ENCODE measurements at places on chromosomes 11 and 22.

DNA sequence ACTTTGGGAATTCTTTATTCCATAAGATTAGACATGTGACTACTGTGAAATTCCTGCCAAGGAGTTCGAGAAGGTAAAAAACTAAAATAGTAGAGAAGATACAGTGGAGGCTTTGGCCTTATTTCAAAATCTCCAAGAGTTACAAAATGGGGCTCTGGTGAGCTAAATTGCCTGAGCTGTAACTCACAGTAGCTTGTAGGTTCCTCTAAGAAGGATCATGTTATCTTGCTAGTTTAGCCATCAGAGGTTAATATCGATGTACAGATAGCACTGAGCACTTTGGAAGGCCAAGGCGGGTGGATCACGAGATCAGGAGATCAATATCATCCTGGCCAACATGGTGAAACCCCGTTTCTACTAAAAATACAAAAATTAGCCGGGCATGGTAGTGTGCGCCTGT lies 81.1 kb downstream of the USP35 start:
- no peak for DNase-seq

DNA sequence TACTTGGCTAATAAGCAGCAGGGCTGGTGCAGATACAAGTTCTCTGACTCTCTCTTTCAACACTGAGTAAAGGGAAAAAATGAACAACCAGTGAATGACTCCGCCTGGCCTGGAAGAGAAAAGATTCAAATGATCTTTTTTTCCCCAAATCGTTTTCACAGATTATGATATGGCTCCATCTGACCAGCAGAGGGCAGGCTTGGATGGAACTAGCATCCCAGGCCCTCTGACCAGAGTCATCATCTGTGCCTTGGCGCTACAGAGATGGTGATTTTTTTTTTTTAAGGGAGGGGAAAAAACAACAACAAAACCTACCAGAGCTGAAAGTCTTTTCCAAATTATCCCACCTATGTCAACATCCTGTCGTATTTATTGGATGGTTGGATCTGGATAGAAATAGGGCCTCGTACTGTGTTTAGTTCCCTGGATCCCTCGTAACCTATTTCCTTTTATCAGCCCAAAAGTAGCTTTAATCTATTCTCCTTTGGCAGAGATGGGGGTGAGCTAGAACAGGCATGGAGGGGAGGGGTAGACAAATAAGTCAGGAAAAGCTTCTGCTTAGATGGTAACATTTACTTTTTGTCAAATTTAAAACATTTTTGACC lies 69.7 kb downstream of the PRSS23 start:
- DNase-seq: peak; percentile 33

DNA sequence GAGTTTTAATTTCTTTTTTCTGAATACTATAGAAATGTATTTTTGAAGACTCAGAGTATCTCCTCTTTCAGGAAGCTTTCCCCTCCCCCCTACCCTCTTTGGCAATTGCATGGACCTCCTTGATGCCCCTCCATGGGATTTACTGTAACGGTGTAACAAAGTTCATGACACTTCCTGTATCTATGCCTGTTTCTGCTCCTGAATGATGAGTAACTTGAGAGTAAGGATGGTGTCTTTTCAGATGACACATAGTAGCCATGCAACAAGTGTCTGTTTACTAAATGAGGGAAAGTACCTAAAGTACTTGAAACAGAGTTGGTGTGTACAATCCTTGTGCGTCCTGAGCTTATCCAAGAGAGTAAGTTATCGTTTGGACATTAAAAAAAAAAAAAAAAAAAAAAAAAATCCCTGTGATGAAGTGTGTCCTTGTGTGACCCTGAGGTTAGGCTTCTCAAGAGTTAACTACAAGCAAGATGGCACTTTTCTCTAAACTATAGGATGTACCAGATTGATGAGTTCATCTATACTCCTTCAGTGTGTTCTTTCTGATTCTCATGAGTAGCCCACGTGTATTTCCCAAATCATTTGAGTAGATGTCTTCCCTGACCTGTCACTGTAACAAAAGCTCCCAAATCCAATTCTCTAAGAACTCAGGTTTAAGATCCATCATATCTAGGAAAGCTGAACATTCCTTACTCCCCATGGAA lies 7.4 kb downstream of the ETS1 start:
- DNase-seq: peak; percentile 38

GRCh38 chr22:35783943-35784614 lies 66.4 kb downstream of the APOL5 start:
- DNase-seq: no peak

GRCh38 chr22:22657712-22658111 lies 13.3 kb downstream of the GGTLC2 start:
- DNase-seq: no peak

GRCh38 chr11:6390718-6391469 lies 620 bp downstream of the SMPD1 start:
- DNase-seq: no peak

- DNase-seq: no peak
Observed at GRCh38 chr22:27163162-27164137, 506.1 kb downstream of the MIAT start.

DNA sequence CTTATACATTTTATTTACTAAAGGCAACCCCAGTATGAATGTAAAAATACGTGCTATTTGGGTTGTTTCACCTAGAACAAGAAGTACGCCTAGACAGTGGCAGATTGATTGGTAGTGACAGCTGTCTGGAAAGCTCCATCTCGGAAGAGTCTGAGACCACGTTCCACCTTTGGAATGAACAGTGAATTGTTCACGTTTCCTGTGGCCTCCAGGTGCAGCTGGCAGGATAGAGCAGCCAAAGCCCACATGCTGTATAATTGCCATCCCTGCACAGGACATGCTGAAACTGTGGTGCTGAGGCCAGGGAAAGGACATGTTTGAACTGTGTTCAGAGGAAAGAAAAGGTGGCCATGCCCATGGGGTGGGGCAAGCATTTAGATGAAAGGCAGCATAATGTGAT lies 218.7 kb upstream of the MTNR1B start:
- no peak for DNase-seq

DNA sequence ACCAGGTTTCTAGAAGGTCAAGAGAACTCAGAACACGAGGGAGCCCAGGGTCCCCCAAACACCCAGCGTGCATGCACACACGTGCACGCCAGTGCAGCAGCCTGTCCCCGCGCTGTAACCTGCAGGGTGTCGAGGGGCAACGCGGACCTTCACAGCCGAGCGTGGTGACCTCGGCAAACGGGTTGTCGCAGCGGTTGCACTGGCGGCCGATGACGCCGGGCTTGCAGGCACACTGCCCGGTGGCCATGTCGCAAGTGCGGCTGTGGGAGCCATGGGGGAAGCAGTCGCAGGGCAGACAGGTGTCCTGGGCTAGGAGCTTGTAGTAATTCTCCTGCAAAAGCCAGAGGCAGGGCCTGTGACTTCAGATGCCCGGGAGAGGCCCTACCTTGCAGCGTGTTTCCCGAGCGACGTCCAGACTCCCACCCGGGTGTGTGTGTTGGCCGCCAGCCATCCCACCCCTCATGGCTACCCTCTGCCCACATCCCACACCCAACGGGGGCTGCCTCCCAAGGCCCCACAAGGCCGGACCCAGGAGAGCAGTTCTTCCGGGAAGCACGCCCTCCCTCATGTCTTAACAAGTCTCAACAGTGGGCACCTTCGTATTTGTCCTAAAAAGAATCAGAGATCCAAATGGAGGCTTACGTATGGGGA lies 56.1 kb downstream of the TRMU start:
- no peak for DNase-seq

GRCh38 chr11:72670041-72670440 lies 4.2 kb downstream of the PDE2A start:
- no peak for DNase-seq

GRCh38 chr11:130527636-130528297 lies 79.3 kb downstream of the ADAMTS15 start:
- DNase-seq: peak; percentile 18

DNA sequence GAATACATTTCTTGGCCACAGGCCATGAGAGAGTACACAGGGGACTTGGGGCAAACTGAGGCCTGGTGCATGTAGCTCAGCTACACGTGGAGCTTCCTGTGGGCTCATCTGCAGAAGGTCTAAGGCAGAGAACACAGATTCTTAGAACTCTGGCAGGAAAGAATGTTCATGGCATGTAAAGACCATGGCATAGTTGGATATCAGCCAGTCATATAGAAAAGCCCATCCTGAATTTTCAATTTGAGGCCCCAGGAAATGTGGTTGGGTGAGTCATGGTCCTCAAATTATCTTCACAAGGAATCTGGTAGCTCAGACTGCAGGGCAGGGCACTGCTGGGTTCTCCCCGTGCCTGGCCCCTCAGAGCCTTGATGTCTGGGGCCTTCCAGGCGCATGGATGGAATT lies 13.7 kb upstream of the ST3GAL4 start:
- DNase-seq: peak; percentile 45

- DNase-seq: peak; percentile 16
Observed at GRCh38 chr11:34331329-34331728, 26.5 kb downstream of the ABTB2 start.

- DNase-seq: no peak
Observed at GRCh38 chr11:1676229-1676740, 20.7 kb upstream of the KRTAP5-6 start.

DNA sequence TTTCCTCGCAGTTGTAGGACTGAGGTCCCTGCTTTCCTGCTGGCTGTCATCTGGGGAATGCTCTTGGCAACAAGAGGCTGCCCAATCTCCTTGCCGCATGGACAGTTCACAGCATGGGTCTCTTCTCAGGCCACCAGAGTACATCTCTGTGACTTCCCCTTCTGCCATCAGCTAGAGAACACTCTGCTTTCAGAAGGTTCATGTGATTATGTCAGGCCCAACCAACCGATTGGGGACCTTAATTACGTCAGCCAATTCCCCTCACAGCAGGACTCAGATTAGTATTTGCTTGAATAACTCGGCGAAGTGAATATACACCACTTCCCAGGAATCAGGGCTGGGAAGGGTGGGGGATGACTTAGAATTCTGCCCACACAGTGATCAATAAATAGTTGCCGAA lies 61.9 kb upstream of the CSNK2A3 start:
- no peak for DNase-seq

DNA sequence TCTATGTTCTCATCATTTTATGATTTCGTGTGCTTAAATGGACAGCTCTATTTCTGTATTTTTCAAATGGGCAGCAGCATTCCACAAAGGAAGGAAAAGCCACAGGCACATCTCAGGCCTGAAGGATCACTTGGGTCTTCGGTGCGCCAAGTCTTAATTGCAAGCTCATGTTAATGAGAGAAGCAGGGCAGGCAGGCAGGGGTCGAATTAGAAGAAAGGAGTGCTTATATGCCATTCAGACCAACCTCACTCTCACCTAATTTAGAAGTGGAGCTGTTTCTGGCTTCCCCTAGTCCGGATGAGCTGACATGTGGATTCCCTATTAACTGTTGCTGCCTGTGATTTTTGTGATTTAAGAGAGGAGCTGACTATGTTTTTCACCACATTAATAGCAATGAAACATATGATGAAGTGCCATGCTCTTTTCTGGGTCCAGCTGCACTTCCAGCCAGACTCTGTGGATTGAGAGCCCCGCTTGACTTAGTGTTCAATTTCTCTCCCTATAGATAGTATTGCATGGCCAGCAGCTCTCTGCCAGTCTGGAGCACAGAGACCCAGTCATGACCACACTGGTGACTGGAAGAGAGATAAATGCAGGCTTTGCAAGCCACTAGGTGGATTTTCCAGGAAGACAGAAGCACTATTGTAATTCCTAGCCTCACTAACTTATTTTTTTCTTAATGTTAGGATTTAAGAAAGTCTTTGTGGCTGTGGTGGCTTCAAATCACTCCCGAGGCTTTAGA lies 373.9 kb upstream of the FAT3 start:
- no peak for DNase-seq

GRCh38 chr11:10366568-10367331 lies 61.9 kb downstream of the ADM start:
- DNase-seq: peak; percentile 64

GRCh38 chr11:96113193-96113681 lies 189.3 kb upstream of the MTMR2 start:
- peak; percentile 61 for DNase-seq

GRCh38 chr22:30036656-30037055 lies 43.6 kb upstream of the HORMAD2 start:
- DNase-seq: no peak

- no peak for DNase-seq
Observed at GRCh38 chr11:103453915-103454709, 344.9 kb downstream of the DYNC2H1 start.

DNA sequence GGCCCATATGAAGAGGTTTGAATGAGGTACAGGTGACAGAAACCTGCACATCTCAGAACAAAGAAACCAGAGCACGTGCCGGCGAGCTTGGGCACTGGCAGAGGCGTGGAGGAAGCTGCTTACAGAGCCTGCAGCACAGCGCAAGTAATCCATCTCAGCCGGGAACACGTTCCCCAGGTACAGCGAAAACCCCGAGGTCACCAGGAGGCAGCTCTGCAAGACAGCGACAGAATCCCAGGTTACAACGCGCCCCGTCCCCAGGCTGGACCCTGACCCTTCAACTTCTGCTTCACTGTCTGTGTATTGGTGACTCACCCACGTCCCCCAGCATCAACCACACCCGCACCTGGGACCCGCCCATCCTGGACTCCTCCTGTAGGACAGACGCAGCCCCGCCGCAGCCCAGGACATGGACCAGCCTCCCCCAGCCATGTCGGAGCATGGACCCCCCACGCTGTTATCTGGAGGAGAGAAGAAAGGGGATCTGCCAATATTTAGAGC lies 2.2 kb downstream of the MLC1 start:
- no peak for DNase-seq

GRCh38 chr11:85784480-85785265 lies 26.3 kb downstream of the SYTL2 start:
- DNase-seq: no peak

GRCh38 chr11:501001-501682 lies 5.9 kb downstream of the RNH1 start:
- DNase-seq: no peak

DNA sequence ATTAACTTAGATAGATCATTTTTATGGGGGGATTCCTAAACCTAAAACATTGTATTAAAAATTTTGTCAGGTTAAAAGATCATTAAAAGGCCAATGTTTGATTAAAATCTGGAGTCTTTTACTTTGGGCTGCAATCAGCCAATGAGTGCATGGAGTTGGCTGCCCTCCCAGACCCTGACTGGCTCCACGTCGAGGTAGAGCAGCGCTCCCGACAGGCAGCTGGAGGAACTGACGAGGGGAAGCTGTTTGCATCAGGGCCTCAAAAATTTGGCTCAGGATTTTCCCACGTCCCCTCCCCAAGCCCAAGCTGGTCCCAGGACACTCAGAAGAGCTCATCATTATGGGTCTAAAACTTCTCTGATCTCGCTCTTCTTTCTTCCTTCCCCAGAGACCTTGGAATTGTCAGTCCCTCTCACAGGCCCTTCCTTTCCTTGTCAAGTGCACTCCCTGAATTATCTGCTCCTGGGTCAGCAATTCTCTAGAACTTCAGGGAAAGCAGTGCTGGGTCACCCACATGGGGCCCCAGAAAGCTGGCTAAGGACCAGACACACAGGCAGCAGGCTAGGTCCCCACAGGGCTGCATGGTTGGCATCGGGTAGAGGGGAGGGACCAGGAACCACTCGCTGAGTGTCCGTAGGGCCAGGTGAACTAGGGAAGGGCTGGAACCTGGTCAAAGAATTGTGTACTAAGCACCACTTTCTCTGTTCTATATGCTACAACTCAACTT lies 119.6 kb upstream of the IGLL5 start:
- DNase-seq: no peak

GRCh38 chr11:60485987-60486386 lies 6.6 kb upstream of the MS4A12 start:
- peak; percentile 24 for DNase-seq

- DNase-seq: no peak
Observed at GRCh38 chr22:42180349-42180842, 49.8 kb upstream of the CYP2D6 start.
